ENCODE measurements at places on chromosomes 5 and 9.
A peak's percentile ranks its signal among the peaks of the same experiment; 100 is the strongest.

GRCh38 chr9:4280605-4281004 is 19.3 kb downstream of the GLIS3 start:
- DNase-seq, result no peak

DNA sequence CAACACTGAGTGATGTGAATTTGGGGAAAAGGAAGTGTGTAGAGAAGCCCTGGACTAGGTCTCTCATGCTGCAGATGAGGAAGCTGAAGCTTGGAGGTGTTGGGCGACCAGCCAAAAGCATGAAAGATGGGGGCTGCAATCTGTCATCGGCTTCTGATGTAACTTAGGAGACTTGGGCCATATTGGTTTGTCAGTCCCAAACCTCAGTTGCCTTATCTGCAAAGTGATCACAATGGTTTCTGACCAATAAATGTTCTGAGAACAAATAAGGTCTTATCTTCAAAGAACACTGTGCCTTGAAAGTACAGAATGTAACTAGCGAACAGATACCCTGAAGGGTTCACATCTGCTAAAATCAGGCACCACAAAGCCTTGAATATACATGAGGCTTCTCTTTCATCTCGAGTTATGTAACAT is 198.4 kb upstream of the NR3C1 start:
- DNase-seq, result peak; percentile 8

DNA sequence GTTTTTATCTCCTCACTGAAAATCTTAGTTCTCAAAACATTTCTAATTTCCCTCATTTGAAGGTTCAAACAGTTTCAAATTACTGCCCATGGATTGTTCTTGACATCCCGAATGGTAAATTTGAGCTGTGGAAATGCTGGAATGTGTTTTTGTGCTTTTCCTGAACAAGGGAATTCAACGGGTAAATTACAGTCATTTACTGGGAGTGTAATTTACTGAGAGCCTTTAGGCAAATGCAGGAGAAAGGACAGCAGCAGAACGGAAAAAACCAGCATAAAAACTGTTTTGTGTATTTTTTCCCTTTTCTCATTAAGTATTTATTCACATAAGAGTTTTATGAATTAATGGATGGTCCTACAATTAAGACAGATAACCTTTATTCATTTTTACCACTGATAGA is 139.2 kb downstream of the PBX3 start:
- DNase-seq, result no peak

GRCh38 chr5:23208959-23209431 is 298.4 kb upstream of the PRDM9 start:
- no peak for DNase-seq

DNA sequence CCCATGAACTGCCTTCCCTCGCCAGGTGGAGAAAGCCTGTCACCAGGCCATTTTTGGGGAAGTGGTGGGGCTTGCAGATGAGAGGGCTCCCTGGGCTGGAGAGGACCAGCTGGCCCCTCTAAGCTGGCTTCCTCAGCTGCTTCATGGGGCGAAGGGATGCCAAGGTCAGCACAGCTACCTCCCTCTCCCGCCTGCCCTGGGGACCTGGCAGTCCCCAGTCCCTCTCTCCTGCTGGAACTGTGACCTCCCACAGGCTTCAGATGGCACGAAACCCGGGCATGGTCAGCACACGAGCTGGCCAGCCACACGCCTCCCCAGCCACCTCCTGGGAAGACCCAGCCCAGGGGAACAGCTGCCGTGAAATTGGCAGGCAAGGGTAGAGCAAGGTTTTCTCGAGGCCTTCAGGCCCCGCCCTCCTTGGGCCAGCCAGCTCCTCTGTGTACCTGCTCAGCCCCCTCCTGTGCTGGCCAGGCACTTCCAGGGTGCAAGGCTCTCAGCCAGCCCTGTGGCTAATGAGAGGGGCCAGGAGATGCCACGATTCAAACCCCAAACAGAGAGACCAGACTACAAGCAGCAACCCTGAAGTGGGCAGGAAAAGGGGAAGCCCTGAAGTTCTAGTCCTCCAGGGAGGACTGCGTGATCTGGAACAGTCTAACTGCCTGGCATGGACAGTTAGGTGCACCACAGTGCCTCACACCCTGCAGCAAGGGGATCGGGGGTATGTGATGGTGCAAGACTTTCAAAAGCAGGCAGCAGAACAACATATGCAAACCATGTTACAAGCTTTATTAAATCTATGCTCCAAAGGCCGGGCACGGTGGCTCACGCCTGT is 12.9 kb downstream of the PLPP7 start:
- DNase-seq, result no peak

- DNase-seq, result no peak
Observed at GRCh38 chr9:131391020-131391419, 2.9 kb upstream of the PRRC2B start.

DNA sequence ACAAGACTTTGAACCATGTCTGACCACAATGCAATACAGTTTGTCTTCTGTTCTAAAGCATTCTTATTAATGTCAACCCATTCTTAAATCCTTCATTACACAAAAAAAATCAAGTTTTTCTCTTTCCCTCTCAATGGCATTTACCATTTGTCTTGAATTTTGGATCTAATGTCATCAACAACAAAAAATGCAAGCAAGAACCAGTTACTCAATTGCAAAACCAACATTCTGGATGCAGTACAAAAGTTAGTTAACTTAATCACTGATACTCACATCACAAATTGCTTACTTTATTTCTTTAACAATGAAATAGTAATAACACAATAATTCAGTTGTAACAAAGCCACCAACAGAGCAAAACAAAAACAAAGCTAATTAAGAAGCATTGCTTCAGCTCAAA is 6.0 kb downstream of the C9orf40 start:
- no peak for DNase-seq

GRCh38 chr9:98798254-98798653 is 1.9 kb upstream of the ANKS6 start:
- no peak for DNase-seq

DNA sequence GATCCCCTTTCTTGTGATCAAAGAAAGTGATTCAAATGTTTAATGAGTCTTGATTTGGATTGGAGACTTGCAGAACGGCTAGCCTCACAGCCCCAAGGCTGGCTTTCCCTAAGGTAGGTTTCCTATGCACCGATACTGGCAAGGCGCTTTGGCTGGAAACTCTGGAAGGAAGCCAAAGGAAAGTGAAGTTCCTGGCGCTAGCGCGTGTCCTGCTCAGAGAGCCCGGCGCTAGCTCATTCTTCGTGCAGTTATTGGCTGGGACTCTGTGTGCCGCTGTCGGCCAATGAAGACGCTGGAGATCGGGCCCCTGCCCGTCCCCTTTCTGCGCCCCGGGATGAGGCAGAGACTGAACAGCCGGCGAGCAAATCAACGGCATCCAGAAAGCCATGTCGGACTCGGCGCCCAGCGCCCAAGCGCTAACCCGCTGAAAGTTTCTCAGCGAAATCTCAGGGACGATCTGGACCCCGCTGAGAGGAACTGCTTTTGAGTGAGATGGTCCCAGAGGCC is at the start of gene PCDHGC3:
Gene PCDHGC3, plus strand, starts transcription at position 342 of the 507 bp plus-strand sequence. Its CDS starts 151 bp downstream, at position 493.
- DNase-seq, result peak; percentile 28

All from CD4-positive, alpha-beta T cell treated with Interleukin-21 for 1 hour (primary cell).